CD4-positive, alpha-beta T cell treated with Interleukin-6 at 100 ng/mL for 8 hours (primary cell): ENCODE measurements at places on chromosomes 2 and 18.

- DNase-seq: no peak
Measured at GRCh38 chr2:143960177-143960576, 559.7 kb downstream of the ZEB2 start.

DNA sequence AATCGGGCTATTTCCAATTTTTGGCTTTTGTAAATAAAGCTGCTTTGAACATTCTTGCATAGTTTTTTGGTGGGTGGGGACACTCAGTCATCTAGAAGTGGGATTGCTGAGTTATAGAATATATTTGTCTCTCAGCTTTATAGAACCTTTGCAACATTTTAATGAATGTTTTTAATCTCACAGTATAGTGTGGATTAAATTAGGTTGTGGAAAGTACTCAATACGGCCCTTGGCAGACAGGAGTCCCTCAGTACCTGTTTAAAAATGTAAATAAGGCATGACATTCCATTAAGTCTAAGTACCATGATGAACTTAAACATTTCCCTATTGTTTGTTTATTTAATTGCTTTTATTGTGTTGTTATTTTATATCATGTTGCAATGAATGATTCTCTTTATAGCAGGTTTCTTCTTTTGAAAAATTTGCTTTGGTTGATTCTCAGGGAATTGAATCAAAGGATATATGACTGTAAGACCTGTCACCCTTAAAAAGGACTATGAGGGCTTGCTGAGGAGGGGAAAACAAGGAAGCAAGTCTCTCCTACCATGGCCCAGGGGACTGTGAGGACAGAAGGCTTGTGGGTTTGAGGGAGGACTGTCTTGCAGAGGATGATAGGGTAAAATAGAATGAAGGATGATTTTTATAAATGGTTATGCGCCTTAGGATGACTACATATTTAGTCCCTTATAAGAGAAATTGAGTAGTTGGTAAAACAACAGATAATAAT is 165.1 kb downstream of the RPIA start:
- no peak for DNase-seq

- no peak for DNase-seq
Measured at GRCh38 chr2:177817300-177817699, 255.3 kb downstream of the PDE11A start.

- DNase-seq: no peak
Measured at GRCh38 chr18:49031511-49032188, 80.9 kb upstream of the SMAD7 start.

DNA sequence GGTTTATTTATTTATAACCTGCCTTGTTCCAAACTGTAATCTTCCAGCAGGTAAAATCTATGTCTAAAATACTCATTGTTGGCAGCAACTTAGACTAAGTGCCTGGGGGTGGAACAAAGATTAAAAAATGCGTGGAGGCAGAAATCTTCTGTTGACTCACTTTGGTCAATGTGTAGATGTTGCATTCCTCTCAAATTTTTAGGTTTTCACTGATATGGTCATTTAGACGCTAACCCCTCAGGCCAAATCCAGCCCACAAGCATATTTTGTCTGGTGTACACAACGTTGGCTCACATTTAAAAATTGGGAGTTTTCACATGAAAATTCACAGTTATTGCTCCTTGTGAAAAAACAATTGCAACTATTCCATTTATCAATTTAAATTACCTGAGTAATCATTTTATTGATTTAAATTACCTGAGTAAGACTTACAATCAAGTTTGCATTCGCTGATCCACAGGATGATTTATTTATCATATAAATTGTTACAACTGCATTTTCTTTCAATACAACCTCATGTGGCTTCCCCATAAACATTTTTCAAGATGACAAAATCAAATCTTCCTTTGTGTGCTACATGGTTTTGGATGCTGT is 564.2 kb downstream of the TSN start:
- DNase-seq: no peak

- no peak for DNase-seq
Measured at GRCh38 chr2:126881591-126881990, 17.1 kb upstream of the TEX51 start.

- no peak for DNase-seq
Measured at GRCh38 chr2:227802882-227803281, 10.8 kb upstream of the CCL20 start.

DNA sequence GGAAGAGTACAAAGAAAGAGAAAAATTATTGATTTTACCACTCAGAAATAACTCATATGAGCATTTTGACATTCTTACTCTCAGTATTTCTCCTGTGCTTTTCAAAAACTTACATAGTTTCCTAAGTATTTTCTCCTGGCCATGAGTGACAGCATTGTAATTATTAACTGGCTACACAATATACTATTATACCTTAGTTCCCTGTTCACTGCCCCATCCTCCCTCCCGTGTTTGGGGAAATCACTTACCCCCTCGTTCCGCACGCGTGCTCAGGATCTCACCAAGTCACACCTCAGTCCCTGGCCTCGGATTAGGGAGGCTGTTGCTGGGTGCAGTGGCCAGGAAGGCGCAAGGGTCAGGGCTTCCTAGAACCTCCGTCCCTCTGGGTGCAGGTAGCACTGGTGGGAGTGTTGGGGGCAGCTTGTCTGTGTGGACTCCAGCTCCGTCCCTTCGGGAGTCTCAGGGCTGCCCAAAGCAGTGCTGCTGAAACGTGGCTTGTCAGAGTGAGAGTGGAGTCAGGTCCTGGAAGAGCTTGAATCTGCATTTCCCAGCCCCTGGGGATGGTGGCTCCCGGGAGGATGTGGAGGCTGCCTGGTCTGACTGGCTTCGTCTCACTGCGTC is 23.2 kb downstream of the ATG4B start:
- no peak for DNase-seq

DNA sequence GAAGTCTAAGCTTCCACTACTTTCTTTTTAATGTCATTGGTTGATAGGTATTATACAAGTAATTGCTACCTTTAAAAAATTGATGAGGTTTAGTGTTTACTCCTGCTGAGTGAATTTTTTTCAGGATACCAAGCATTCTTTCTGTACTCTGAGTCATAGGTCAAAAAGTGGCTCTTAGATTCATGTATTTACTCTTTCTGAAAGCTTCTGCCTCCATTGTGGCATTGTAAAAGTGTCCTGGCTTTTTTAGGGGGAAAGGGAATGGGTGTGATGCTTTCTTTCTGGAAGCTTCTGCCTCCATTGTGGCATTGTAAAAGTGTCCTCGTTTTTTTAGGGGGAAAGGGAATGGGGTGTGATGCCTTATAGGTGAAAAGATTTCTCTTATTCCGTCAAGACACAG is 286.5 kb downstream of the LPIN1 start:
- DNase-seq: no peak

DNA sequence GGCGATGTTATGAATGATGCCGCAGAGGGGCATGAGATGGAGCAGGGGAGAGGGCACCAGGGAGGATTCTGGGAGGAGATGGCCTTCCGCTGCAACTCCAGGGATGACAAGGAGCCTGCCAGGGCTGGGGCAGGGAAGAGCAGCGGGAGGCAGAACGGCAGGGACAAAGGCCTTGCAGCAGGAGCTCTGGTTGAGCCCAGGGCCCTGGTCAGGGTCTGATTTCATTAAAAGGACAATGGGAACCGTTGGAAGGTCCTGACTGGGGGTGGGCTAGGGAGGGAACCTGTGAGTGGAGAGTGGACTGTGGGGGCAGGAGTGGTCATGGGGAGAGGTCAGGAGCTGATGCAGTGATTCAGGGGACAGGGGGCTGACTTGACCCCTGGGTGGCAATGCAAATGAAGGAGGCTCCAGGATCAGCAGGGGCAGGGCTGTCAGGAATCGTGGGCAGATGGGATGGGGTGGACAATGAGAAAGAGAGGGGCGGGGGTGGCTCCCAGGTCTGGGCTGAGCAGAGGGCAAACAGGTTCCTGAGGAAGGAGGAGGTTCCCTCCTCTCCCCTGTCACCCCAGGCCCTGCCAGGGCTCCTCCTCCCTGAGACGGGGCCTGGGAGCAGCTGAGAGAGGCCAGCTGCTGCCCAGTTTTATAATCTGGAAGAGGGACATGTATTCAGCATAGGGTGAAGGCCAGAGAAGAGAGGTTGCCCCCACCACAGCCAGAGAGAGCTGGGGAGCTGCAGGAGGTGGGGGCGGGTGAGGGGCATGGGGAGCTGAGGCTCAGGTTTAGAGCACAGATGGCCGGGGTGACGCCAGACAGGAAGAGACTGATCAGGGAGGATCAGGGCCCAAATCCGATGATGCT is 7.3 kb upstream of the DUSP2 start:
- DNase-seq: no peak

DNA sequence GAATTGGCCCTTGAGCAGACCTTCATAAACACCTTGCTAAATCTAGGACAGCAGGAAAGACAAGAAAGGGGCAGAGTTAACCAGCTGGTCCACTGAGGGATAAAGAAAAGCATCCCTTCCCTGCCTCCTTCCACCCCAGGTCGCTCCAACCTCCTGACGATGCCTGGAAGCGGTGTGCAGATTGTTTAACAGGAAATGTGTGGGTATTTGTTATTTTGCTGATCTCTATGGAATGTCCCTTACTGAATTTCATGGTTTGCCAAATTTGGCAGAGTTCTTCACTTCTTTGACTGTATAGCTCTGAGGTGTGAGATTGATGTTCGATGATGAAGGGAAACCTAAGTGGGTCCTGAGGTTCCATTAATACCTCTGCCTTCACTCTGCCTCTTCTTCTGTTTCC is 72.9 kb downstream of the MAP3K20 start:
- DNase-seq: no peak

- DNase-seq: no peak
Measured at GRCh38 chr2:69385443-69386151, 1.4 kb downstream of the GFPT1 start.

GRCh38 chr2:210480079-210480478 is 3.5 kb upstream of the LANCL1 start:
- no peak for DNase-seq

DNA sequence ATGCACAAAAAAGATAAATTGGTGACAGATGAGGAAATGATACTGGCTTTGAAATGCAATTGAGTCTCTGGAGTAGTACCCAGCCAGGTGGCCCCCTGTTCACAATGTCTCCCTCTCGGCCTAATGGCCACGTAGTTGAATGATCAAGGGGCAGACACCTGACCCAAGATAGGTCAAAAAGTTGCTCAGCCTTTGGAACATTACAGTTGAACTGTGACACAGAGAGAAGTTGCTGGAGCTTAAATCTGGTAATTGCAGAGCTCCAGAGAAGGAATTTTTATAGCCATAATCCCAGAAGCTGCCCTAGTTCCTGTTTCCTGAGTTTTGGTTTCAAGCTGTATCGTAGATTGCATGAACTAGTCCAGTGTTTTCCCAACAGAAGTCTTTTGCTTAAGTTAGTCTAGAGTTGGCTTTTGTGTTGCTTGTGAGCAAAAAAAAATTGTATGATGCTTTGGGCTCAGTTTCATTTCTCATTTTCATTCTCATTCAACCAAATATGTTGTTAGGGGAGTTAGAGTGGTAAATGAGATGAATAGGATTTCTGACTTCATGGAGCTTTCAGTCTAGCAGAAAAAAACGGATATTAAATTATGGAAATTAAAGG is 117.9 kb downstream of the CSRNP3 start:
- no peak for DNase-seq

- no peak for DNase-seq
Measured at GRCh38 chr2:65495251-65495877, 63.0 kb upstream of the SPRED2 start.

GRCh38 chr2:101549371-101549770 is 74.5 kb upstream of the RFX8 start:
- no peak for DNase-seq

GRCh38 chr2:128280158-128280871 is 38.4 kb downstream of the HS6ST1 start:
- DNase-seq: no peak

DNA sequence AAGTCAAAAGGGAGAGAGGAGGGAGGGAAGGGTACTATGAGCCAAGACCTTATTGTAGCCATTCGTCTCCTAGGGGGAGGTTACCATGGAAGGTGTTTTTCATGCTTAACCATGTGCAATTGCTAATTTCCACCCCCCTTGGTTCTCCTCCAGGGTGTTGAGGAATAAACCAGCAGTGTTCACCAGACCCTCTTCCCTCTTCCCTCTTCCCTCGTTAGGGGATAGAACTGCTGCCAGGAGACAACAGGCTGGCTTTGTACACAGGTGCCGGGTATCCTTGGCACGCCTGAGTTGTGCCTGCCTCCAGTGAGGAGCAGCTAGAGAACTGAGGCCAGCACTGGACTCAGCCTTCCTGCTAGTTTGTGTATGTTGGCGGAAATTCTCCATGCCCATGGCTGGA is 41.1 kb upstream of the ARL5A start:
- DNase-seq: no peak

DNA sequence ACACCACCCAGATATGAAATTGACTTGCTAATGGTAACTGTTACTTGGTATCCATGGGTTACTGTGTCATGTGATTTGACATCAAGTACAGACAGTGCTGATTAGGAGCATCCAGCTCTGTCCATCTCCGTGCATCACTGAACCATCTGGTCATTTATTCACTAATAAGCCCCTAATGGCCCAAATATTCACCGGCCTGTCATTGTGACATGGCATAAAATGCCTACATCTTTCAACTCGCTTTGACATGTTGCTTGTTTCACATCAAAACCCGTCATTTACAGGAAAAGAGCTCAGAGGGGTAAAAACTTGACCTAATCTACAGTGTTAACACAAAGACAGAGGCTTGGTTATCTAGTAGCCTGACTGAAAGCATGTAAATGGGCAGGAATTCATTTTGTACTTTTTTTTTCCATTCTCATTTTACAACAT is 308.9 kb upstream of the ATP5MC3 start:
- no peak for DNase-seq

DNA sequence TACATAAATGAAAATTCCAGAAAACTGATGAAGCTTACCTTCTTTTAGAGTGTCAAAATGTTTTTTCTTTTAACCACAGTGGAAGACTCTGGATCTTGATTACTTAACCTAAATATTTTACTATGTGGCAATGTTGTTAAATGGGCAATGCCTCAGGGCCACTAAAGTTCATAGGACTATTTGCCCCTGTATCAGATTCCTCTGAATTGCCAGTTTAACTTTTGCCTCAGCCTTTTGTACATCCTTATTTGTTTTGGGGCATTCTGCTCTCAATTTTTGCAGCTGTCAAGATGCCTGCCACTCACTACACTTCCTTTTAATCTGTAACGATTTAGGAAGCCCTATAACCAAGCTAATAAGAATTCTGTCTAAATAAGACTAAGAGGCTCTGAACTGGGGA is 31.7 kb upstream of the SERTAD2 start:
- no peak for DNase-seq

- no peak for DNase-seq
Measured at GRCh38 chr2:219279916-219280516, 850 bp downstream of the DNAJB2 start.

- DNase-seq: peak; percentile 31
Measured at GRCh38 chr2:636641-637405, 40.4 kb downstream of the TMEM18 start.

- no peak for DNase-seq
Measured at GRCh38 chr2:135890835-135891234, 14.6 kb upstream of the MCM6 start.

GRCh38 chr18:56658261-56658660 is 7.1 kb downstream of the WDR7 start:
- DNase-seq: no peak

- no peak for DNase-seq
Measured at GRCh38 chr2:161436411-161436810, 20.3 kb downstream of the TBR1 start.

DNA sequence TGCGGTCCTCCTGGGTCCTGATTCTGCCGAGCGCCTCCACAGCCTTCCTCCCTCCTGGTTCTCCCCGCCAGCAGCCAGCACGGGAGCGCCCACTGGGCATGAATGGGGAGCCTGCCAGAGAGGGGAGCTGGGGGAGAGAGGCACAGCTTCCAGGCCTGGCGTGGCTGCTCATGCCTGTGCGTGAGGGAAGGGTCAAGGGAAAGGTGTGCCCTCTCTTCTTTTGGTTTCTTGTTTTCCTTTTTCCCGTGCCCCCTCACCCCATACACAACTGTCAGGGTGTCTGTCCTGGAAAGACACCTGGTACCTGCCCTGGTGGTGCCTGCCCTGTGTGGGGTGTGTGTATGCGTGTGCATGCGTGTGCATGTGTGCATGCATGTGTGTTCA is 4.7 kb upstream of the NEURL3 start:
- DNase-seq: no peak
